ENCODE measurements at places on chromosomes 6 and 20. TPM values are rescaled to one million over a fixed set of nuclear protein-coding genes. Genes with fewer than 3 reads are reported as not detected.

The TCP11 gene
- not detected for total RNA-seq

The MTHFD1L gene
- total RNA-seq, result 33.9 TPM

The GSTA2 gene
- total RNA-seq, result not detected

The TRIM10 gene
- total RNA-seq, result not detected

The IL17A gene
- total RNA-seq, result not detected

The DDAH2 gene
- 29.1 TPM for total RNA-seq

The AKAP7 gene
- total RNA-seq, result 12.6 TPM

The TMEM244 gene
- total RNA-seq, result 0.83 TPM

The TPD52L1 gene
- total RNA-seq, result not detected

The TSHZ2 gene
- 0.54 TPM for total RNA-seq

The SERPINB6 gene
- total RNA-seq, result 85.6 TPM

The GSTA1 gene
- not detected for total RNA-seq

The TGM2 gene
- total RNA-seq, result 0.43 TPM

The DPM1 gene
- total RNA-seq, result 48.1 TPM

The JAG1 gene
- 0.89 TPM for total RNA-seq

The HNF4A gene
- not detected for total RNA-seq

The UNC93A gene
- total RNA-seq, result not detected

The ALDH8A1 gene
- total RNA-seq, result 1.4 TPM

The CST2 gene
- not detected for total RNA-seq

The PPARD gene
- 45.9 TPM for total RNA-seq

The LPIN3 gene
- total RNA-seq, result 2.5 TPM

The RAMACL gene
- total RNA-seq, result 0.44 TPM

The CRYBG1 gene
- 37.3 TPM for total RNA-seq

The UBE2C gene
- 153 TPM for total RNA-seq

The LY6G6D gene
- total RNA-seq, result not detected

The MLN gene
- not detected for total RNA-seq

The MTFR2 gene
- total RNA-seq, result 16.9 TPM

The ADA gene
- total RNA-seq, result 90.4 TPM

The WFDC10B gene
- not detected for total RNA-seq

The PGC gene
- total RNA-seq, result not detected

The CARMIL1 gene
- 6.8 TPM for total RNA-seq

The PI3 gene
- not detected for total RNA-seq

The DUSP15 gene
- not detected for total RNA-seq

The MAP3K4 gene
- 46.2 TPM for total RNA-seq

The KHDC1L gene
- total RNA-seq, result not detected

The MLIP gene
- total RNA-seq, result not detected
